MM.1S (cell line): ENCODE measurements at places on chromosomes 1 and 21.

DNA sequence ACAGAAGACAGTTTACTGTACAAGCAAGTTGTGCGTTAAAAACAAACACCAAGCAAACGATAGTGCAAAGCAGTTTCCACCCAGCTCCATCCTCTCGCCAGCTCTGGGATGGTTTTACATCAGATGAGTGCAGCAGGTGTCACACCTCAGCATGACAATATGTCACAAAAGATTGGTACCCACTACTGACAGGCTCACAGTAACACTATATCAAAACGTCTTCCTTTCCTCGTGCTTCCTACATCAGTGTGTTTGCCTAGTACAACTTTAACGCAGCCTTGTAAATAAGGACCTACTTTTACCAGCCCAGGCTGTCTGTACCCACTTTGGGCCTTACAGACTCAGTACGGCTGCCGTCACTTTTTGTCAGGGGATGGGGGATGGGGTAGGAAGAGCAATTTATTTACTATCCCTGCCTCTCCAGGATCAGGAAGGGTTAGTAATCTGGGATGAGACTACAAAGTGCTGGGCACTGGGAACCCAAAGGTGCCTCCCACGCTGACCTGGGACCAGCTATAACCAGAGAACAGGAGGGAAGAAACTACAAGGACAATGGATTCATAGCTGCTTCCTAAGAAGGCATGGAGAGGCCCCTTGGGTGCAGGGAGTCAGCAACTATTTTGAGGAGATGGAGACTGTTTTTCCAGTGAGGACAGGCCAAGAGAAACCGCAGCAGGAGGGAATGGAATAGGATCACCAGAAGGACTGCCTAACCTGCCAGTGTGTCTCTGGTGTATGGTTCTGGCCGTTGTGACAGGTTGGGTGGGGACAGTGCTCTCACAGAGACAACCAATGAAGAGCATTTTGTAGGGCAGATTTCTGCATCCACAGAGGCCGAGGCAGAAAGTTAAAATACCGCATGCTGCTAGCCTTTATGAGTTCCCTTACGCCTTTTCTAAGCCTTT, 30.2 kb downstream of the RUNX3 start:
- no peaks in the 10 kb centered on the region for H3K27me3 ChIP-seq
- no peak overlapping the region for H3K27ac ChIP-seq

- no peaks in the 10 kb centered on the region for H3K36me3 ChIP-seq
- H3K4me3 ChIP-seq: no peak overlapping the region
- no peaks in the 10 kb centered on the region for H3K27me3 ChIP-seq
- H3K27ac ChIP-seq: no peak overlapping the region
- no peaks in the 10 kb centered on the region for H3K4me1 ChIP-seq
Observed at GRCh38 chr1:182359645-182360044, 31.9 kb downstream of the GLUL start.

- no peaks in the 10 kb centered on the region for H3K4me1 ChIP-seq
- DNase-seq: no peak
- H3K36me3 ChIP-seq: no peaks in the 10 kb centered on the region
- H3K27me3 ChIP-seq: no peaks in the 10 kb centered on the region
- H3K27ac ChIP-seq: no peak overlapping the region
Observed at GRCh38 chr1:181577475-181577874, 94.2 kb downstream of the CACNA1E start.

- no peak overlapping the region for H3K27ac ChIP-seq
- DNase-seq: peak; percentile 21
- no peaks in the 10 kb centered on the region for H3K36me3 ChIP-seq
- peaks cover 18% of the 10 kb centered on the region for H3K27me3 ChIP-seq
- no peak overlapping the region for H3K4me3 ChIP-seq
- no peaks in the 10 kb centered on the region for H3K4me1 ChIP-seq
Observed at GRCh38 chr1:2311184-2312032, 79.9 kb downstream of the MORN1 start.
